ENCODE measurements at places on chromosomes 2 and 18.

DNA sequence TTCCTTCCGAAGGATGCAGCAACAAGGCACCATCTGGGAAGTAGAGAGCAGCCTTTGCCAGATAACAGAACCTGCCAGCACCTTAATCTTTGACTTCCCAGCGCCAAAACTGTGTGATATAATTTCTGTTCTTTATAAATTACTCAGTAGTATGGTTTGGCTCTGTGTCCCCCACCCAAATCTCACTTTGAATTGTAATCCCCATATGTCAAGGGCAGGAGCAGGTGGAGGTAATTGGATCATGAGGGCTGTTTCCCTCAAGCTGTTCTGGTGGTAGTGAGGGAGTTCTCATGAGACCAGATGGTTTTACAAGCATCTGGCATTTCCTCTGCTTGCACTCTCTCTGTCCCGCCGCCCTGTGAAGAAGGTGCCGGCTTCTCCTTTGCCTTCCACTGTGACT, 899.9 kb downstream of the TRIB2 start:
- no peak for DNase-seq

DNA sequence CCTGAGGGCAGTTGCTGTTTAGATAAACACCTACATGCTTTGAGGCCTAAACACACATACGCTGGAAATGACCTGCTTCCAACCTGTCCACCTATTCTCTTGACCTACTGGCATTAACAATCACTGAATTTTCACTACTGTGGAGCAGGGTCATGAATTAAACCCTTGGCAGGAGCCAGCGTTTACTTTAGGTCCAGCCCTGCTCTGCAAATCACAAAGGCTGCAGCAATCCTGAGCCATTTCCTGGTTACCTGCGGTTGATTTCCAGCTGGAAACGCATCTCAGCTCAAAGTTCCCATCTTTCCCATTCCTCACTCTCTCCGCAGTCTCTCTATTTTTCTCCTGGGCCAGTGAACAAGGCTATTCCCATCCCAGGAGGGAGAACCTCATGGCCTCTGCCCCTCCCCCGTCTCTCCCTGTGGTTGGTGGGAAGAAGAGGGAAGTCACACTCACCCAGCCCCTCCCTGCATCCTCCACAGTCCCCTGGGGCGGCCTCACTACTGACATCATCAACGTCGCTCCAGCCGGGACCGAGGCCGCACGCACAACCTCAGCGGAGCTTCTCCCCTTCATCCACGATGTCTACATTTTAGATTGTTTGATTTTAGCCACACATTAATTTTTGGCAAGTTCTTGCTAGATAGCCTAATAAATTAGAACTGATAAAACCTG, 84.5 kb upstream of the SNTG2 start:
- no peak for DNase-seq

DNA sequence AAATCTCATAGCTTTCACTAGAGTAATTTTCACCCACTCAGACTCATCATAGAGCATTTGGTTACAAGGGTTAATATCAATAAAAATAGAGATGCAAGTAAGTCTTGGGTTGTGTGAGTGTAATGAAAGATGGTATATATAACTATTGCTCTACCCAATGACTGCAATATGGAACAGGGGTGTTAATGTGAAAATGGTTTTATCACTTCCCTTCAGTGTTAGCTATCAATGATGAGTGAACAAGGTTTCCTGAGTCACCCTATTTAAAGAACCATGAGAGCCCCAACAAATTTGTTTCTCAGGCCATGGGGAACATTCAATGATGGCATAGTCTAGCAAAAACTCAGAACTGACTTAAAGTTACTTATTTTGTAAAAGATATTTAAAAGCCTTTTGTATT, 1133.6 kb upstream of the ZEB2 start:
- DNase-seq: no peak

DNA sequence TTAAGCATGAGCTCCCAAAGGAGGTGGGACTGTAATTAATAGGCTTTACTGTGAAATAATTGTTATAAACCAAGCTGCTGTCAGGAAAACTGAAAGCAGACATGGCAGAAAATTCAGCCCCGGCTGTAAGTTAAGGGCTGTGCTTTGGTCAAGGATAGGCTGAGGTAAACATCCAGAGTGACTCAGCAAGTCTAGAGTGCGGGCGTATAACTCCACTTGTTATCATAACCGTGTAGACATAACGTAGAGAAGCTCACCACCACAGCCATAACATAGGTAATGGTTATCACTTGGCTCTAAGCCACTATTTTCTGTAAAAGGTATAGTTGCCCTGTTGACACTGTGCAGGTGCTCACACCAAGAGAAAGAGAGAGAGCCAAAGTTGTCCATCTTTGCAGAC, 316.8 kb downstream of the DCDC2C start:
- no peak for DNase-seq

DNA sequence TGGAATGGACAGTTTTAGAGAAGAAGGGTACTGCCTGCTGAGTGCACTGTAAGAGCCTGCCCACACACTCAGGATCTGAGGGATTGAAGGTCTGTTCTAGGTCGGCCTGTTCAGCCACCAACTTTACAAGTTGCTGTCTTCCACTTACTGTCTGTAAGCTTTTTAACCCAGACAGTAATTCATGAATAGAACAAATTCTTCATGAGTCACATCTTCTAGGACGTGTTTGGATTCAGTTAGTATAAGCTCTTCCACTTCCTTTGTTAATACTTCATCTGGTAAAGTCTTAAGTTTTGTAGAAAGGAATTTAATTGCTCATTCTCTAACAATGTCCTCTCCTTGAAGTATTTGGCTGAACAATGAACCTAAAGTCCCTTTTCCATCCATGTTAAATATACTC, 74.6 kb downstream of the PDE11A start:
- DNase-seq: no peak

Data from activated T-helper 1 cell treated with anti-CD3 and anti-CD28 coated beads, Interleukin-2, amount 50 U/mL, for 16 hours (primary cell).